ENCODE measurements at places on chromosomes 13 and 19.

DNA sequence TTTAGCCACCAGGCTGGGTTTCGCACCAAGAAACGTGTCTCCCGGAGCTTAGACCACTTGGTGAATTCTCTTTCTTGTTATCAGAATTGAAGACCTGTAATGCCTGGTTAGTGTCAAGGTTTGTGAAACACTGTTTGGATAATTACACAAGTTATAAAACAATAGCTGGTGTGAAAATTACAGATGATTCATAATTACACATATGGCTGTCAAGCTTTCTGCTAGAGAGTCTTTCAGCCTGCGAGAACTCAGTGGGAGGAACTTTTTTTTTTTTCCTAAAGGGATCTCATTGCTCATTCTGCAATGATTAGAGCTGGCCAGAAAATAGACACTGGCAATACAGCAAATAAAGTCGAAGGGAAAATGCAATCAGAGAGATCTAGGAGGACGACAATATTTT is 13.4 kb upstream of the KLK4 start:
- no peak for DNase-seq

- DNase-seq: no peak
Measured at GRCh38 chr13:67306742-67307141, 76.6 kb upstream of the PCDH9 start.

GRCh38 chr19:7072541-7072940 is 3.0 kb downstream of the ZNF557 start:
- DNase-seq: no peak

DNA sequence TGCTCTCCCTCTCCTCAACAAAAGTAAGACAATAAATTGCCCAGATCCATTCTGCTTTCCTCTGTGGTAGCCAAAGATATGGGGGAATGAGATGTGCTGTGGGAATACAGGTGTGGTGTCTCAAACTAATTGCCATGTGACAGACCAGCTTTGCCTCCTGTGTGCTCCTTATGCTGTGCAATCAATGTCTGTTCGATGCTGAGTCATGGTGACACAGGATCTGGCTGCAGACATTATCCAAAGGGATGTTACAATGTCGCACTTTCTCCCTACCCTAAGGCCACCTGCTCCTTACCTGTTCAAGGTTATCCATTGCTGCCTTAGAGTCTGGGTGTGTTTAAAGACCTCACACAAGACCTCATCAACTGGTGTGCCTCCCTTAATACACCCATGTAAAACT is 32.5 kb downstream of the FGF14 start:
- no peak for DNase-seq

- no peak for DNase-seq
Measured at GRCh38 chr13:46571189-46571908, 18.4 kb downstream of the LRCH1 start.

GRCh38 chr19:39223703-39224279 is 19.7 kb upstream of the SYCN start:
- no peak for DNase-seq

- DNase-seq: no peak
Measured at GRCh38 chr13:110273254-110273653, 33.7 kb downstream of the COL4A1 start.

DNA sequence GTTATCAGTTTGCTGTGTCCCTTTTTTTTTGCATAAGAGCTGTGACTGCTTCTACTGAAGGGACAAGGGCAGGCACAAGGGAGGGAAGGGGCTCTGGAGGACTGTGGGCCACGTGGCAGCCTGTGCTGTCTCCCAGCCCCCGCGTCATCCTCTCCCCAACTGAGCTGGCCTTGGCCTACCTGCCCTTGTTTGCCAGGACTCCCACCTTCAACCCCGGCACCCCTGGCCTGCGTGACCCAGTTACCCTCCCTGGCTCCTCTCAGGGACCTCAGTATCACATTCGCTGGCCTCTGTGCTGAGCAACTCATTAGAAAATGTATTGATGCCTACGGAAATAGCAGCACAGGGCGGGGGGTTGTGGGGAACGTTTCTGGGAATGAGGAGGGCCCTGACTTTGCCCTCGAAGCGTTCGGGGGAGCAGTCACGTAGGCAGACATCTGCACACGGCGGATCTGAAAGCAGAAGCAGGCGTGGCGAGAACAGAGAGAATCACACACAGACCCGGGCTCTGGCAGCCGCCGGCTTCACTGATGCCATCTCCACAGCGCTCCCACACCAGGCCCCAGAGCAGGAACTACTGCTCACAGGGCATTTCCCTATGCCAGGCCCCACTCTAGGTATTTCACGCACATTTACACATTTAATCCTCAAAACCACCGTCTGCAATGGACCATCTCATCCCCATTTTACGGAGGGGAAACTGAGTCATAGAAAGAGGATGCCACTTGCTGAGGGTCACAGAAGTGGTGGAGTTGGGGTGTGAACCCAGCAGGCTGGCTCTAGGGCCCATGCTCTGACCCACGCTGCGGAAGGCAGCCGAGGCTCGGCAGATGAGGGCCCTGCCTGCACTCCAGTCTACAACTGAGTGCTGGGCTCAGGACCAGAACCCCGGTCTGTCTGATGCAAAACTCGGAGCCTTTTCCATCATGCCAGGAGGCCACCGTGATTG is 5.7 kb upstream of the ATF5 start:
- no peak for DNase-seq

GRCh38 chr13:30314069-30314468 is 6.7 kb upstream of the KATNAL1 start:
- DNase-seq: no peak

DNA sequence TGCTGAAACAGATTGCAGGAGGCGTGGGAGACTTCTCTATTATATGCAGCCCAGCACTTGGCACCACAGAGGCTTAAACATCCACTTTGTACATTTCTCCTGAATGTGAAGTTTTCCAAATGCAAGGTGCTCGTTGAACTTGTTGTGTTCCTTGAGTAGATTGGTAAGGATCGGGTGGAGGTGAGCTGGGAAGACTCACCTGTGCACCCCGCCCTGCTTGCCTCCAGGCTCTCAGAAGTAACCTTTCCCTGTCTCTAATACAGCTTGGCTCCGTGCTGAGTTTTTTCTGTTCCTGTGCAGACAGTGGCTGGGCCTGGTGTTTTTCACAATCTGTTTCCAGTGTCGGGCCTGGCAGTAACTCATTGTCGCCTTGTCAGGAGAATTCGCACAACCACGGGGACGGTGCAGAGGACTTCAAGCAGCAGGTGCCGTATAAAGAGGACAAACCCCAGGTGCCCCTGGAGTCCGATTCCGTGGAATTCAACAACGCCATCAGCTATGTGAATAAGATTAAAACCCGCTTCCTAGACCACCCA is 12.3 kb downstream of the SIN3B start:
- no peak for DNase-seq

DNA sequence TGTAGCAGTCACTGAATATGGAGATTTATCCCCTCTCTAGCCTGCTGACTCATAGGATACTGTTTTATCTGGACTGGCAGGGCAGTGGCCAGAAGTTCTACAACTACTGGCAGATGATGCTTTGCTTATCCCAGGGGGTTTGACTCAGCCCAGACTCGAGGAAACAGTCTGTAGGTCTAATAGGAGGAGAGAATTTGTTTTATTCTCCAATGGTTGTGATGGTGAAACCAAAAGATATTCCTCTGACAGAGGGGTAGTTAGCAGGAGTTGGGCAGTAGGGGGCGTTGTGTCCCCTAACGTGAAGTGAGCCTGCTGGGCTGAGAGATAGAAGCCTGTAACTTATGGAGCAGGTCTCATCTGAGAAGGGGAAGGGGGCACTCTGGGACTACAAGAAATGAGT is 74.9 kb downstream of the WTIP start:
- no peak for DNase-seq

- no peak for DNase-seq
Measured at GRCh38 chr13:44719857-44720671, 143.9 kb upstream of the TSC22D1 start.

- DNase-seq: no peak
Measured at GRCh38 chr13:95679722-95680121, 2.8 kb downstream of the DNAJC3 start.

- DNase-seq: no peak
Measured at GRCh38 chr13:46296921-46297320, 85.2 kb downstream of the LRRC63 start.

DNA sequence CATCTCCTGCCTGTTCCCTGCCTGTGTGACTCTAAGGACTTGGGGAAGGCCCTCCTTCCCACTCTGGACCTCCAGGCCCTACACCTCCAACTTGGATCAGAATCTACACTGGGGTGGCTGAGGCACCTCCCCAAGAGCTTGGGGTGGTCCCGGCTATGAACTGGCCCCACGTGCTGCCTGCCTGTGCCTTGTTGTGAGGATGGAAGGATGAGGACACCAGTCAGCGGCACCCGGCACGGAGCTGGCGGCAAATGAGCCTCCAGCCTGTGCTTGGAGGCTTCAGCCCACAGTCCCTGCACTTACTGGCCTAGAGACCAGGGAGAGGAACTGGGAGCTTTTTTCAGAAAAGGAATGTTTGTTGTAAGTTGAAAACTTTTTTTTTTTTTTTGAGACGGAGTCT is 8.5 kb downstream of the AKAP8 start:
- DNase-seq: no peak

DNA sequence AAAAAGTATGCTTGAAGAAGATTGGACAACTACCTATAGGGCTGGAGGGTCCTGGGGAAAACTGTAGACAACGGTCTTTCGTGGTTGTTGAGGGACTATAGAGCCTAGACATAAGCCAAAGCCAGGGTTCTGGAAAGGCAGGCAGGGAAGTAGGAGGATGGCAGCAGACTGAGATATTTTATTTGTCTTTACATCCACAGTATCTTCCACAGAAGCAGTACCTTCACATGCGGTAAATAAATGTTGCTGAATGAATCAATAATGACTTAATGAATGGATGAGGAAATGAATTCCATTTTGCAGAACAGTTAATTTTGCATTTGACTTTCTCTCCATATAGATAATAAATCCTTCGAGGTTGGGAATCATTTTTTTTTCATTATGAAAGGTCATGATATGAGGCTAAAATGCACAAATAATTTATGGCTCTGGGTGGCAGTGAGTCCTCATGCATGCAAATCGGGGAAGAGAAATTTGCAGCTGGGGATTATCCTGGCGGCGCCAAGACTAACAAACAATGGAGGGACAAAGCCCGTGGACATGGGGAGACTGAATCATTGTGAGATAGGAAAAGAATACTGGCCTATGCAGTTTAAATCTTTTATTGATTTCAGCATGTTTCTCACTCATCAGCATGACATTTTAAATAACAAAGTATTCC is 102.0 kb downstream of the ERCC5 start:
- DNase-seq: no peak

- no peak for DNase-seq
Measured at GRCh38 chr13:25699600-25699999, 327.8 kb downstream of the ATP8A2 start.

- no peak for DNase-seq
Measured at GRCh38 chr13:74253161-74253560, 119.0 kb upstream of the KLF12 start.

- DNase-seq: no peak
Measured at GRCh38 chr19:7230826-7231225, 63.4 kb downstream of the INSR start.

GRCh38 chr13:109985871-109986450 is 199.6 kb upstream of the IRS2 start:
- DNase-seq: no peak

DNA sequence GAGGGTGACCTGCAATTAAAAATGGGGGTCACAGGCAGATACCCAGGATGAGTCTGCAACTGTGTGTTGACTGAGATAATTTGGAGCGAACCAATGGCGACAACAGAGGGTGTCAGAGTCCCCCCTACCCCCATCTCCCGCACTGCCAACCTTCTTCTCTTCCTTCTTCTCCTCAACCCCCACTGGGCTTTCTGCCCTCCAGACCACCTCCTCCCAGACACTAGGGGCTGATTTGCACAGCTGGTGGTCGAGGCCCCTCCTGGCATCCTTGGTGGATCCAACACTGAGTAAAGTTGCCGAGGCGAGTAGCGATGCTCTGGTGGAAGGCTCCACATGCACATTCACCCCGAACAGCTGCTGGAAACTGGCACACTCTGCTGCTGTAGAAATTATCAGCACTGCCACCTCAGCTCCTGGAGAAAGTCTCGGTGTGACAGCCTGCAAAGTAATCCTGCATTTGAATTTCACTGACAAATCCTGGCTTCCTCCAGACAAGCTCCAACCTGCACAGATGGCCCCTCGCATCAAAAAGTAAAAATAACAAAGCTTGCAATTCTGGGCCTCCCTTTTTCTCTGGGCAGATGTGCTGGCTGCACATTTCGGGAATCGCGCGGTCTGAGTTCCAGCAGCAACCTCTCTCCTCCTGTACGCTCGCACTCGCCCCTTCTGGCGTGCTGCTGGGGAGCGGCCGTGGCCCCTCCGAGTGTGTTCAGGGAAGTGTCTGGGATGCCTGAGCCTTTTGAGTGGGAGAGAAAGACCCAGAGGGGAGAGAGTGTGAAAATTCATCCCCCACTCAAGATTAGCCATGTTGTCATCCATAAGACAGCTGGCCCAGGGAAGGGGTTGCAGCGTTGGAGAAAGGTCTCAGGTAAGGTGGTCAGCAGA is 28.5 kb downstream of the CCNE1 start:
- no peak for DNase-seq

DNA sequence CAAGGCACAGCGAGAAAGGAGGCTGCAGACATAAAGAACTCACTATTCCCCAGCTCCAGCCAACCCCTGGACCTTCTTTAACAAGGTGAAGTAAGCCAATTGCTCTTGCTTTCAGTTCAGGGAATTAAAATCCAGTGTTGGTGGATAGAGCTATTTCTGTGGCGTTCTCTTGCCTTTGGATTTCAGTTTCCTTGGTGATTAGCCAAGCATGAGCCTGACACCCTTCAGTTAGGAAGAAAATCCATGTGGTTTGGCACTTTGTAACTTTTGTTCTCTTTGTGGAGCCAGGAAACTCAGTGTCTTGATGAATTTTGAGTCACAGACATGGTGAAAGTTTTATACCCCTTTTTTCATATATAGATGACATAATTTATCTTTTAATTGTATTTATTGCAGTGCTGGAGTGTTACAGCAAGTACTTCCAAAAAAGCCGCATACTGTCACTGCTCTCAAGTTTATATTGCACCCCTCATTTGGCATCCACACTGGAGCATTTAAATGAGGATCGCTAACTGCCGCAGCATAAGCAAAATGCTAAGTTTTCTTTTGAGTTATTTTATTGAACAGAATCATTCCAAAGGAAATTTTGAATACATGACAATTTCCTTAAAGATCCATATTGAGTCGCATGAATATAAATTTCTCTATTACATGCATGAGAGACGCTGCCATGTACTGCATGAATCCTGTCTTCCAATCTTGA is 406.8 kb downstream of the MYO16 start:
- DNase-seq: no peak

Data from activated CD8-positive, alpha-beta memory T cell treated with anti-CD3 and anti-CD28 coated beads for 1 hour (primary cell).